ENCODE measurements at places on chromosomes 5 and 9.
A peak's percentile ranks its signal among the peaks of the same experiment; 100 is the strongest.

- DNase-seq: no peak
These were observed 226.6 kb downstream of the MLLT3 start for GRCh38 chr9:20395651-20396050.

DNA sequence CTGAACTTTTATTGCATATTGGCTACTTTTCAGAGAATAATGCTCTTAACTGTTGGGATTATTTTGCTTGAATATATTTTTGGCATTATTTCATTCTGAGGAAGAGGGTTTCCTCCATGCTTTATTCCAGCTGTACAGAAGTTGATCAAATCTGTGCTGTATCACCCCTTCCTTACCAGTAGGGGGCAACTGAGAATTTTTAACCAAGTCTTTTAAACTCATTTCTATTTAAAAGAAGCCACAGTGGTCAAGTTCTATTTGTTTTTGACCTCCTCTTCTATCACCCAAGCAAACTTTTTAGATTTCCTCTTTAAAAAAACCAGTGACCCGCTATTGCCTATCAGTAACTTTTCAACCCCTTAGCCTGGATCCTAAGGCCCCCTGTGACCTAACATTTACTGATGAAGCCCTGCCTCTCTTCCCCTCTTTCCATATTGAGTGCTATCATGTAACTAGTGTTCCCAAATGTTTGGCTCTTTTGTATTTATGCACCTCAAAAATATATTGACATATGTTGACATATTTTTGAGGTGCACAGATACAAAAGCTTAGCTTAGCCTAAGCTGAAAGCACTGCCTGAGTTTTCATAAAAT is 80.6 kb downstream of the FBXO4 start:
- peak; percentile 56 for DNase-seq

GRCh38 chr5:31855134-31856040 is 216.5 kb downstream of the PDZD2 start:
- no peak for DNase-seq

GRCh38 chr9:82605657-82606031 is 457.3 kb downstream of the RASEF start:
- no peak for DNase-seq

DNA sequence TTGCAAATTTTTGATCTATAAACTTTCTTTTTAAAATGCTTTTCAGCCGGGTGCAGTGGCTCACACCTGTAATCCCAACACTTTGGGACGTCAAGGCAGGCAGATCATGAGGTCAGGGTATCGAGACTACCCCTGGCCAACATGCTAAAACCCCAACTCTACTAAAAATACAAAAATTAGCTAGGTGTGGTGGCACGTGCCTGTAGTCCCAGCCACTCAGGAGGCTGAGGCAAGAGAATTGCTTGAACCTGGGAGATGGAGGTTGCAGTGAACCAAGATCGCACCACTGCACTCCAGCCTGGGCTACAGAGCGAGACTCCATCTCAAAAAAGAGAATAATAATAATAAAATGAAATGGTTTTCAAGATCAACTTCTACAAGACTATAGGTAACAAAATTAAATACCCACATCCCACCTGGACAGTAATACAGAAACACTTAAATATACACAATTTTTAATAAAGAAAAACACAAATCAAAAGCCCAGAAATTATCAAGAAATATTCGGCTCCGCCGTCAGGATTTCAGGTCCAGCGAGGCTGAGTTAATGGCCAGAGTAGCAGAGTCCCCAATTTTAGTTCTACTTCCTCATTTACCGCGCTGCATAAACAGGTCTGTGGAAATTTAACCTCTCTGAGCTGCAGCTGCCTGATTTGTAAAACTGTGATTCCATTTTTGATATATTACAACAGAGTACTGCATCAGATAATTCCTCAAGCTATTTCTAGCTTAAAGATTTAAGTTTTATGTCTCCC is 4.0 kb downstream of the TUT7 start:
- no peak for DNase-seq

GRCh38 chr9:34375901-34376595 is 650 bp downstream of the MYORG start:
- peak; percentile 41 for DNase-seq

- DNase-seq: no peak
These were observed 89.4 kb upstream of the CD180 start for GRCh38 chr5:67286006-67286405.

DNA sequence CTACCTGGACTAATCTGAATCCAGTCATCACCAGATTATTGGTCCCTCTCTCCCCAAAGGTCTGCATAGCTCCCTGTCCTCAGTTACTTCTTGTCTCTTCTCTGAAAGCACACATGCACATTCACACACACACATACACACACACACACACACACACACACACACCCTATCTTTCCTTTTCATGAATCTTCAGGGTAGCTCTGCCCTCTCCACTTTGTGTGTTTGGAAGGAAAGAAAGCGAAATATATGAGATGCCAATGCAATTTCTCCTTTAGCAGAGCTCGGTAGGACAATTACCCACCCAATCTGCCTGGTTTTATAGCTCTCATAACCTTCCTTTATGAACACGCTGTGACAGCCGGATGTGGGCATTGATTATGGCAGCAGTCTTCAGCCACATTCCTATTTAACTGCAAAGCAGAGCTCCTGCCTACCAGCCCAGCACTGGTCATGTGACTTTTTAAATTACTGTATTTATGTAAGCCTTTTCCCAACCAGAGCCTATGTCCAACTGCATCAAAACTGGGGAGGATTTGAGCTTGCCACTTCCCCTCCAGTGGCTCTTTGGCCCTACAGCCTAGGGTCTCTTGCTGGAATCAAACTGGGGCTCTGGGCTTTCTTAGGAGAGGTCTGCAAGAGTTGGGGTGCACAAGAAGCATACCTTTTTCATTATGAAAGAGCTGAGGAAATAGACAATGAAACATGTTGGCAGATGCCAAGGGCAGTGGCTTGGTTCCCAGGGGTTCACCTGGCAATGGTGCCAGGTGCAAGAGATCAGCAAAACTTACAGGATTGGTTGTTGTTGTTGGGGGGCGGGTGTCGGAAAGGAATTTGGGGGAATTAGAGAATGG is 20.8 kb upstream of the MATR3 start:
- peak; percentile 72 for DNase-seq

DNA sequence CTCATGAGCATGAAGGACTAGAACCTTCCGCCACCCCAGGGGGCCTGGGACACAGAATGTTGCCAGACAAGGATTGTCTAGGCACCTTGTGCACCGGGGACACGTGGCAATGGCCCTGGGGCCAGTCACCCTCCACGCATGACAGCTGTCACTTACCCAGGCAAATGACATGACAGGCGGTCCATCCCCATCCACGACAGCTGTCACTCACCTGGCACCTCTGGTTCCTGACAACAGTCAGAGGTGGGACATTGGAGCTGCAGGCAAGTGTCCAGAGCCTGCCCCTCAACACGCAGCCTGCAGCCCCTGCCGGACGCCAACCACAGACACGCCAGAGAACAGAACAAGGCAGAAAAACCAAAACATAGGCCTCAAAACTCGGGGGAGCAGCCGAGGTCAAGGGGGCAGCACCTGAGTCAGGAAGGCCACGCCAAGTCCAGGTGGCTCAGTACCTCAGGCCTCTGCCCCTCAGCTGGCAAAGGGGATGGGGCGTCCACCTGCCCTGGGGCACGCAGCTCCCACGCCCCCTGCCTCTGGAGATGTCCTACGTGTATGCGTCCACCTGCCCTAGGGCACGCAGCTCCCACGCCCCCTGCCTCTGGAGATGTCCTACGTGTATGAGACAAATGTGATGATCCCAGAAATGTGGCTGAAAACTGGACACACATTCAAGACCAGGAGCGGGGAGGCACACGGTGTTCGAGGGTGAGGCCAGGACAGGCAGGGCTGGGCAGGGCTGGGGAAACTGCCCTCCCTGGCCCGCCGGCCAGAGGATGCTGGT is 14.5 kb downstream of the VAV2 start:
- no peak for DNase-seq

DNA sequence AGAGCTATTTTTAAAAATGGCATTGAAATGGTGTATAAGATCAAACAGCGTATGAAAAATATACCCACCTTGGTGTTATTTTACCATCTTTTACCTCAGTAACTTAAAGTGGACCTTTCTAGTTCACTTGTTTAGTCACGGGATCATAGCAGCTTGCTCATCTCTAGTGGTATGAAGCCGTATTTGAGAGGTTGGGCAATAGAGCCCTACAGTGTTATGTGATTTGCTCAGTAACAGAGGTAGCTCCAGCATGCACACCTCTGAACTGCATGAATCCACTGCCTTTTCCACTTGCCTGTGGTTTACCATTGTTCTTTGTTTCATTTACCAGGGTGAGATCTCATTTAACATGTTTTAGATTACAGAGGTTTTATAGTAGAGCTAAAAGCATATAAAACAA is 134.4 kb downstream of the ATG10 start:
- DNase-seq: no peak

Measured in RCC 7860 (cell line).